ENCODE measurements at places on chromosomes 3 and 15. TPM values are rescaled to one million over a fixed set of nuclear protein-coding genes. Genes with fewer than 3 reads are reported as not detected.

RTP4 gene
- total RNA-seq = 8.4 TPM

- DNase-seq = peak; percentile 76
- H3K4me1 ChIP-seq = peaks cover 5% of the 10 kb centered on the region
- H3K27ac ChIP-seq = no peak overlapping the region
- H3K27me3 ChIP-seq = no peaks in the 10 kb centered on the region
- H3K36me3 ChIP-seq = no peaks in the 10 kb centered on the region
Observed at GRCh38 chr3:18425641-18426257, 610 bp upstream of the SATB1 start.

SH2D7 gene
- total RNA-seq = not detected

ROPN1 gene
- 0.54 TPM for total RNA-seq

DNA sequence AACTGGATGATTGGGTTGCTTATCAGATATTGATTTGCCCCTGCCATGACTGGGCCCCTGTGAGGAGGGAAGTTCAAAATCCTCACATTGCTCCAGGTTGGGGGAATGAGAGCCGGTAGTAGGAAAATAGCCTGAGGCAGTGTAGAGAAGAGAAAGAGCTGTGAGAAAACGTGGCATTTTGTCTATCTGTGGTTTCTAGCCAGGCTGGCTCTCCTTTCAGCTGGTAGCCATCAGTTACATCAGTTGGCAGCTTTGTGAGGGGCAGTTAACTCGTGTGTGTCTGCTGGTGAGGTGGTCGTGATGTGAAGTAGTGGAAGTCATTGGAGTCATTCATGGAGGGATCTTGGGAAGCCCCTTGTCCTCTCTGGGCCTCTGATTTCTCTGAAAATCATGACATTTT, 5.2 kb downstream of the ESYT3 start:
- H3K4me3 ChIP-seq = no peak overlapping the region
- H3K27ac ChIP-seq = no peak overlapping the region
- no peaks in the 10 kb centered on the region for H3K36me3 ChIP-seq
- peaks cover 3% of the 10 kb centered on the region for H3K27me3 ChIP-seq
- no peak for DNase-seq
- no peaks in the 10 kb centered on the region for H3K4me1 ChIP-seq

- H3K4me1 ChIP-seq = peaks cover 2% of the 10 kb centered on the region
- H3K4me3 ChIP-seq = no peak overlapping the region
- no peaks in the 10 kb centered on the region for H3K27me3 ChIP-seq
Observed at GRCh38 chr15:63240109-63240508, 37.3 kb upstream of the APH1B start.

- peaks cover 8% of the 10 kb centered on the region for H3K27me3 ChIP-seq
- H3K36me3 ChIP-seq = no peaks in the 10 kb centered on the region
- no peaks in the 10 kb centered on the region for H3K4me1 ChIP-seq
- H3K4me3 ChIP-seq = no peak overlapping the region
Observed at GRCh38 chr3:42688016-42688415, 2.7 kb downstream of the KLHL40 start.

DNA sequence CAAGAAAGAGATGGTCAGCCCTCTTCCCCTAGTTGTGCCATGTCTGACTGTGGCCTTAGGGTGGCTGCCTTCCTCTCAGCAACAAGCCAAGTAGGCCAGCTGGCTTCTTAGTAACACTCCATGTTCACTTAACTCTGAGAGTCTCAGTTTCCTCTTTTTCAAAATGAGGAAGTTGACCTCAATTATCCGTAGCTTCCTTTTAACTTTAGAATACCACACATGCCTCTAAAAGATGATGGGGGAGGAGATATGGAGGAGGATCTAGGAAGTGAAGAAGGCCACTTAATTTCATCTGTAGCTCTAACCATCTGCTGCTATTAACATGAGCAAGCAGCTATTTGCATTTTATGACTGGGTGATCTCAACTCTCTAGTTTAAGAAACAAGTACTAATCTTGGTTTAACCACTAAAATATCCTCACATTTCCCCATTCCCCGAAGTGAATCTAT, 32.9 kb downstream of the CD200R1L start:
- no peak for DNase-seq
- peaks cover 3% of the 10 kb centered on the region for H3K4me1 ChIP-seq
- H3K27ac ChIP-seq = no peak overlapping the region
- no peaks in the 10 kb centered on the region for H3K36me3 ChIP-seq
- no peaks in the 10 kb centered on the region for H3K27me3 ChIP-seq
- H3K4me3 ChIP-seq = no peak overlapping the region

GRCh38 chr15:85377269-85377668, 3.1 kb upstream of the AKAP13 start:
- no peaks in the 10 kb centered on the region for H3K4me1 ChIP-seq
- no peak overlapping the region for H3K4me3 ChIP-seq
- H3K27me3 ChIP-seq = no peaks in the 10 kb centered on the region
- no peak overlapping the region for H3K27ac ChIP-seq
- no peaks in the 10 kb centered on the region for H3K36me3 ChIP-seq
- DNase-seq = no peak

DNA sequence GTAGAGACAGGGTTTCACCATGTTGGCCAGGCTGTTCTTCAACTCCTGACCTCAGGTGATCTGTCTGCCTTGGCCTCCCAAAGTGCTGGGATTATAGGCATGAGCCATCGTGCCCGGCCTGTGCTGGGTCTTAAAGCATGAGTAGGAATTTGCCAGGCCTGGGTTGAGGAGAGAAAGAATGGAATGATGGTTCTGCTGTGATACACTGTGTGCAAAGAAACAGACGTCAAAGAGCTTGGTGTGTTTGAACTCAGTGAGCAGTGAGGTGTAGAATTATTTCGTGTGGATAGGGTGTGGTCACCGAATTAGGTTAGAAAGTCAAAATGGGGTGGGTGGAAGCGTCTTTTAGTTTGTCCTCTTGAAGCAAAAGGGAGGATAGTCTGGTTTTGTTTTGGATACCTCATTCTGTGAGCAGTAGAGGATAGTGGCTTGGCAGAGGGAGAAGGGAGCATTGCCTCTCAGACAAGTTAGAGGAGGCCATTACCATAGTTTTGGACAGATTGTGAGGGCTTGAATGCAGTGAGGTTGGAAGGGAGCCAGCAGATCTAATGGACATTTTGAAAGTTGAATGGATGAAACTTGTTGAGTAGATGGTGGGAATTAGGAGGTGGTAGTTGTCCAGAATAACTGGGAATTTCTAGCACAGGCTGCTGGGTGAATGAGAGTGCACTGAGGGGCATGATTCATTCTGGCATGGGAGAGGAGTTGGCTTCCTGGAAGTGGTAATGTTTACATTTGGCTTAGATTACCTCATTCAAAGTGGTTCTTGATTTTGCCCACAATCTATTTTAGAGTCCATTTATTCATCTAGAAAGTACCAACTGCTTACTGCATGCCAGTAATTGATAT, 27.2 kb downstream of the AKAP13 start:
- H3K4me1 ChIP-seq = no peaks in the 10 kb centered on the region
- H3K27ac ChIP-seq = no peak overlapping the region
- H3K4me3 ChIP-seq = no peak overlapping the region
- DNase-seq = no peak

GRCh38 chr3:150074697-150075416, 104.2 kb upstream of the PFN2 start:
- no peaks in the 10 kb centered on the region for H3K36me3 ChIP-seq
- no peak overlapping the region for H3K27ac ChIP-seq

- no peak for DNase-seq
- no peak overlapping the region for H3K4me3 ChIP-seq
- H3K36me3 ChIP-seq = no peaks in the 10 kb centered on the region
- no peaks in the 10 kb centered on the region for H3K4me1 ChIP-seq
- H3K27ac ChIP-seq = no peak overlapping the region
Observed at GRCh38 chr3:118618247-118619040, 416.2 kb downstream of the IGSF11 start.

- no peak overlapping the region for H3K4me3 ChIP-seq
- H3K27ac ChIP-seq = no peak overlapping the region
- DNase-seq = peak; percentile 25
- H3K36me3 ChIP-seq = no peaks in the 10 kb centered on the region
Observed at GRCh38 chr15:77021803-77022381, 27.0 kb downstream of the PSTPIP1 start.

- no peak for DNase-seq
- no peaks in the 10 kb centered on the region for H3K27me3 ChIP-seq
- H3K36me3 ChIP-seq = peaks cover 2% of the 10 kb centered on the region
Observed at GRCh38 chr15:90214553-90215196, 13.5 kb downstream of the SEMA4B start.

A4GNT gene
- total RNA-seq = not detected

CCR9 gene
- total RNA-seq = 0.22 TPM

DNA sequence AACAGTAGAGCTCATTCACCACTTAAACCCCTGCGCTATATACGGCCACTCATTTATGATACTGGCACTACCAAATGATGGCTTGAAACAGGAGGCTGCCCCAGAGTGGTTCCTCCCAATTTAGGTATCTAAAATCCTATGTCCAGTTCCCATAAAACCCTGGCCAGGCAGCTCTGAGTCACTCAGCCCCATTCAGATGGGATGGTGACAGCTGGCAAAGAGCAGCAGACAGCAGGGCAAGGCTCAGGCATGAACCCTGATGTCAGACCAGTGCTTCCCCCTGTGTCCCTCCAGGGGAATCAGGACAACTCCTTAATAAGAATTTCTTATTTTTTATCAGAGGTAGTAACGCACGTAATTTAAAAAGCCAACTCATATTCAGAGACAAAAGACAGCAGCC, 77.2 kb upstream of the RNU6-1 start:
- no peak for DNase-seq
- no peak overlapping the region for H3K27ac ChIP-seq
- H3K36me3 ChIP-seq = no peaks in the 10 kb centered on the region
- peaks cover 6% of the 10 kb centered on the region for H3K4me1 ChIP-seq
- no peaks in the 10 kb centered on the region for H3K27me3 ChIP-seq
